GM13976 (cell line): ENCODE measurements at places on chromosomes 7 and 10.

GRCh38 chr10:26717476-26717875 is 20.0 kb downstream of the PDSS1 start:
- DNase-seq: no peak

- DNase-seq: no peak
Observed at GRCh38 chr10:87613751-87614150, 45.9 kb upstream of the PAPSS2 start.

DNA sequence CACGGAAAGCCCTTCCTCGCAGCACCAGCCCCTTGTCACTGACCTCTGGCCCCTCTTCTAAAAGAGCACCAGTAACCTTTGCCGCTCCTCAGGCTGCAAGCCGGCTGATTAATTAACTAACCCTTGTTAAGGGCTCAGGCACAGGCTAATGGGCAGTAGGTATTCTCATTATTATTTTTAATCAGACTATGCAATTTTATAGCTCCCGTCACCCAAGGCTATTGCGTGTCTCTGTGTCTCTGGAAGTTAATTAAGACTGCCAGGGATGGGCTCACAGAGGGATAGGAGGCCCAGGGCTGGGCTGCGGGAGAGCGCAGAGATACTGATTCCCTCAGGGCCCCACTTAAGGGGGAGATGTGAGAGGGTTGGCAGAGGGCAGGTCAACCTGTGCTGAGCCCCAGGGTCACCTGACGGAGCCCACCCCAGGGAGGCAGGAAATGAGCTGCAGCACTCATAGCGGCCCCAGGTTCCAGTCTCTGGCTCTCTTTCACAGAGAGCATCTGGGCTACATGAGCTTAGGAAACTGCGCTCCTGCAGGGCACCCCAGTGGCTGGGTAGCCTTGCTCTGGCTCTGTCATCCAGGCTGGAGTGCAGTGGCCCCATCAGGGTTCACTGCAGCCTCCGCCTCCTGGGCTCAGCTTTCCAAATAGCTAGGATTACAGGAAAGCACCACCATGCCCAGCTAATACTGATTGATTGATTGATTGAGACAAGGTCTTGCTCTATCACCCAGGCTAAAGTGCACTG is 92.2 kb upstream of the LRRC4 start:
- no peak for DNase-seq

- no peak for DNase-seq
Observed at GRCh38 chr7:33882950-33883670, 22.2 kb upstream of the BMPER start.

- DNase-seq: peak; percentile 92
Observed at GRCh38 chr10:119416855-119417254, 125.7 kb downstream of the RGS10 start.

DNA sequence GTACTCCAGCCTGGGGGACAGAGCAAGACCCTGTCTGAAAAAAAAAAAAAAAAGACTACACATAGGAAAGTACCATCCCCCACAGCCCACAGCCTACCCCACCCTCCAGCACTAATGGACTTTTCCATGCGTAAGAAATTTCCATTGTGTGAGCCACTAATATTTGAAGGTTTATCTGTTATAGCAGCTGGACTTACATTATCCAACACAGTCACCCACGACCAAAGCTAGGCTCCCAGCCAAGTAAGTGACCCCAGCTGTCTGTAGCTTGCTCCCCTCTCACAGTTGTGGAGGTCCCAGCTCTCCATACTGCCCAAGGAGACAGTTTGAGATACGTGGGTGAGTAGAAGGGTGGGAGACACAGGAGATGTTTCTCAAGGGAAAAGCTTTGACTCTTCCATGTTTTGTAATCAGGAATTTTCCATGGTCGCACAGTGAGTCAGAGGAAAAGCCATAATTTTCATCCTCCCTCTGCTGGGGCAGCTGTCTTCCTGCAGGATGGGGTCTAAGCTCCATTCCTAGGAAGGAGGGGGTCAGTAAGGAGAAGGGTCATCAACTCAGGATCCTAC is 57.4 kb downstream of the CAV1 start:
- DNase-seq: no peak

DNA sequence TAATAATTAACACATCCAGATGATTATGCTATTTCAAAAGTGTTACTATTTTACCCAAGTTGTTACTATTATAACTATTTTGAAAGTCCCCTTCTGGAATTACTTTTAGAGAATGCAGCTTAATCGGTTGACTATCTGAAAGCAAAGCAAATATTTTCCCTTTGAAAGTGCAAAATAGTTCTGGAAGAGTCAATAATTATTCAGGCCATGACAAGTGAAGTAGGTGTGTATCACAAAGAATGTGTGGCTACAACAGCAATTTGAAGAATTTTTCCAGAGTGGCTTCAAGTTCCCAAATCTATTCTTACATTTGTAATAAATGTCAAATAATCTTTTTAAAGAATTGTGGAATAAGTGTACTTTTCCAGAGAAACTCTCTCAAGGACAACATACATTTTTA is 42.8 kb downstream of the RNLS start:
- no peak for DNase-seq

DNA sequence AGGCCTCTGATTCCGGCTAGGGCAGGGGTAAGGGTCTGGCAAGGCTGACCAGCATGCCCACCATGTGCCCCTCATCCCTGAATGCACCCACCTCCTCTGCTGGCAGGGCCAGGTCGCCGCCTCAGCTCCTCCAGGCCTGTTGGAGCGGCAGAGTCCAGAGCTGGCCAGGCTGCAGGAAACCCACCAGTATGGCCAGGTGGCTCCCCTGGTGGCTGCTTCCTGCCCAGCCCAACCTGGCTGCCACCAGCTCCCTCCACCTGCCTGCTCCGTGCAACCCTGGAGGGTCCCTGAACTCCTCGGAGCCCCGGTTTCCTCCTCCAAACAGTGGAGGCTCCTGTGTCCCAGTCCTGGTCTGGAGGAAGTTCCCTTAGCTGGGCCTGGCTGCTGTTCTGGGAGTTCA is 39.6 kb downstream of the MICALL2 start:
- no peak for DNase-seq

GRCh38 chr7:81298951-81299666 is 380.3 kb upstream of the SEMA3C start:
- no peak for DNase-seq

GRCh38 chr7:74318043-74318442 is 28.8 kb downstream of the CLIP2 start:
- no peak for DNase-seq

GRCh38 chr7:457814-458510 is 61.7 kb downstream of the PDGFA start:
- DNase-seq: no peak

DNA sequence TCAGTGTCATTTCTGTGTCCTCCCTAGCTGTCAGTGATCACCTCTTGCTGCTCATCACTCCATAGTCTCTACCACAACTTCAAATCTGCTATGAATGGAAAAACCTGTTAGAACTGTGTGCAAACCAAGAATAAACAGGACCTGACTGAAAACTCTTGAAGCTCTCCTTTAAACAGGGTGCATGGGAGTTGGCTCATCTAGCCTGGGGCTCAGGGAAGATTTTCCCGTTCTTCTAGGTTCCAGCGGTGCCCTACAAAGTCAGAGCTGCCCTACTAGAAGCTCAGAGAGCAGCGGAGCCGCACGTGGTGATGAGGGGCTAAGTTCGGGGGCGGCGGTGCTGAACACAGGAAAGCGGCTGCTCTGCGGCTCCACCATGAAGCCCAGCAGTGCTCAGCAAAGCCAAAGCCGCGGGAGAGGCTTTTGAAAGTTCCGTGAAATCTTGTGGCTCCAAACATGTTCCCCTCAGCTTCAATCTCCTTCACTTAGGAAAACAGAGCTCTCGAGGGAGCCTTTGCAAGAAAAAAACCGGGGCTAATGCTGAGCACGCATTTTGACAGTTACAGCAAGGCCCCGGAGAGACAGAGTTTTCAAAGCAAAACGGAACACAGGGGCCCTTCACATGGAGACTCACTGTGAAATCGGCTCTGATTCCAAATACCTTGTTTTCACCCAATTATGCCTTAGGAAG is 30.5 kb downstream of the RGS10 start:
- no peak for DNase-seq

DNA sequence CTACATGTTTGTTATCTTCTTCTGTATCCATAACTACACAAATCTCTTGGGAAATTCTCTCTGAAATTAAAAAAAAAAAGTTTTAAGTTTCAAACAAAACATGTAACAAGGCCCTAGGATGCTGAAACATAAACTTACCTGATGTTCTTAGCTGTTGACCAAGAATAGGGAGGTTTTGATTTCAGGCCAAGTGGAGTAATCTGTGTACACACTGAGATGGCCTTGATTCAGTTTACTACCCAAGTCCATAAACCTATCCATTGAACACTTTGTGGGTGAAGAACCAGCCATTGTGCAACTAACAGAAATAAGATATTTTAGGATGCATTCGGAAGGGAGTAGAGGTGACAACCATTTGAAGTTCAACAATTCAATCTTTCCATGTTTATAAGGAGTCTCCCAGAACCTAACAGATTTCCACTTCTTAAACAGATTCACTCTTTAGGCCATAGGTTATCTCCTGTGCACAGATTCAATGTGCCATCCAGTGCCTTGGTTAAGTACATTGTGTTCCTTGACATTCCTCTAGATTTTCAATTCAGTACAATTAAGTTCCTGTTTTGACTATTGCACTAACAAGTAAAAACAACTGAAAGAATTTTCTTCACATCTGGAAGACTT is 143.1 kb downstream of the CRPPA start:
- DNase-seq: no peak

DNA sequence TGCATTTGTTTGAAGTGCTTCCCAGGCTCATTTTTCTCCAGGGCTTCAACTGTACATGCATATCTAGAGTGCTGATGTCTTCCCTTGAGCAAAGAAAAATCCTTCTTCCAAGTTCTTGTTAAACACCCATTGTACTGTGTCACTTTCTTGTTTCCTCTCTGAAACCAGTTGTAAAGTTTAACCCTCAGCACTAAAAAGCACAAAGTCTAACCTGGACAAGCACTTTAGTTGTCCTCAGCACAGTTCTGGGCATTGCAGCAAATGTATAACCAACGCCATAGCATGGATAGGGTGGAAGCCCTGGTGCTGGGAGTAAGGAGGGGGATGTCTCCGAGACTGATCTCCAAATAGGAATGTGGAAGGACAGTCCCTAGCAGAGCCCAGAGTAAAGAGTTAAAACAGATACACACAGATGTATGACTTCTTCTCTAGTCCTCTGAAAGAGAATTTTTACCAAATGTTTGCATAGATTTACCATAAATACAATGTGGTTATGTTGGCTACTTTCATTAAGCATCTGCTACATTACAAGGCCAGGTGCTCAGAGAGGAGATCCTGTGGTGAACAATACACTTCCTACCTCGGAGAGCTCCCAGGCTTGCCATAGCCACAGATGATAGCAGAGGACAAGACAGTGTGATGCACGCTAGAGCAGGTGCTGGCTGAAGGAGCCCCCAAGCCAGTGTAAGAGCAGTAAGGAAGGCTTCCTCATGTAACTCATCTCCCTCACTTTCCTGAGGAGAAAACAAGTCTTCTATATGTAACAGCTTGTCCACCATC is 57.0 kb downstream of the DNAJC12 start:
- no peak for DNase-seq

DNA sequence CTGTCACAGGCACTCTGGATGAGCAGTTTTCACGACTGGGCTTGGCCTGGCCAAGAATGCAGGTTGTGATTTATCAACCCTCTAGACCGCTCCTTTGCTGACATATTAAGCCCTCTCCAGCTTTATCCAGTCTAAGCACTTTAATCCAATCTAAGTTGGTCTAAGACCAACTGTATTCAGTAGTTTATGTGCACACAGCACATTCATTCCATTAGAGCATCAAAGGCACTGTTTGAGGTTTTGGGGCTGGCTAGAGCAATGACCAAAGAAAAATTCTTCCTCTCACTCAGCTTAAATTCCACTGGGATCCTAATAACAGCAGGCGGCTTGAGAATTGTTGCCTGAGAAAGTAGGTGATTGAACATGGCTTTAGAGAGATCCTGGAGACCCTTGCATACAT is 176.0 kb upstream of the INSYN2A start:
- DNase-seq: no peak

DNA sequence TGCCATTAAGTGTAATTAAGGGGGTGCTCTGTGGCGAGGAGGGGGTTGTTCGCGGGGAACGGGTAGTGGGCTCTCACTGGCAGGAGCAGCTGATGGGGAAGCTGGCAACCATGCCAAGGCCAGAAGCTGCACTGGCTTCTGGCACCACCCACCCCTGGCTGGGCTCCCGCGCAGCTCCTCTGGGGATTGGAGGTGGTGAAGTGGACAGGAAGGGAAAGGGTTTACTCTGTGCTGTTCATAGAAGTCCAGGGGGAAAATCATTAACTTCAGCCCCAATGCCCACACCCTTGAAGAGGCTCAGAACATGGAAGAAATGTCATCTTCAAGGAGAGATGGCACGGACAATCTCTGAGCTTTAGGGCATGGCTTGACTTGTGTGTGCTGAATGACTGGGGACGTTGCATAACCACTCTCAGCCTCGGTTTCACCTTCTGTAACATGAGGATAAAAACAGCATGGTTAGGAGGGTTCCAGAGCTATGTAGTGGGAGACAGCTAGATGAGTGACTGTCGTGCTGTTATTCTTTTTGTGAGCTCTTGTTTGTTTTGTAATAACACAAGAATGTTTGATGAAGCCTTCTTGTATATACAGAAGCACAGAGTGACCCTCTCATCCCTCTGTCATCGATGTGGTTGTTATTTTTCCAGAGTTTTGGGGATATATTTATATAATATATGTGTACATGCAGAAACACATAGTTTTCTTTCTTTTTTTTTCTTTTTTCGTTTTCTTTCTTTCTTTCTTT is 29.9 kb downstream of the KAZALD1 start:
- no peak for DNase-seq

DNA sequence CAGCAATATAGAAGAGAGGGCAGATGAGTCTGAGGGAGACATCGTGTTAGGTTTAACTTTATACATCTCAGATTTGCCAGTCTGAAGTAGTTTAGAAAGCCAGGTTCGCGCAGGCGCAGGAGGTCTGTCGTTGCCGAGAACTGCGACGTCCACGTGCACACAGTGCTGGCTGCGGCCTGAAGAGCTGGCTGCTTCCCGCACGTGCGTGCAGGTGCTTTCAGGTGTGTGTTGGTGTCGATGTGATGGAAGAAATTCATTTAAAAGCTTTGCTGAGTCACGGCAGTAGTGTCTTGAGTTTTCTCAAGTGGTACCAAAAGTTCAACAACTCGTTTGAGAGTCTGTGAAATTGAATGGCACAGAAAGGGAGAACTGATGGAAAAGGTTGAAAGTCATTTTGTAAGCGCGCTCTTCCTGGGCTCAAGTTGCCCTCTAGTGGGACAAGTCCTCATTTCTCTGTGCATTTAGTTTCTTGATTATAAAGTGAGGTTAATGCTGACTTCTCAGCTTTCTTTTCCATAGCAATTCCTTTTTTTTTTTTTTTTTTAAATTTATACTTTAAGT is 18.6 kb downstream of the WDR37 start:
- no peak for DNase-seq

GRCh38 chr7:31000161-31000693 is 36.5 kb downstream of the GHRHR start:
- no peak for DNase-seq

GRCh38 chr10:49596836-49597235 is 13.3 kb upstream of the SLC18A3 start:
- DNase-seq: no peak

- DNase-seq: peak; percentile 78
Observed at GRCh38 chr7:54664235-54665228, 94.5 kb downstream of the SEC61G start.

- DNase-seq: no peak
Observed at GRCh38 chr7:33354201-33354600, 224.8 kb downstream of the BBS9 start.
